Activated CD4-positive, alpha-beta T cell treated with anti-CD3 and anti-CD28 coated beads, Interleukin-10, Interleukin-2, amounts not matched to agents 100 ng/mL and 50 ng/mL, durations not matched to agents 16 hours and 8 hours (primary cell): ENCODE measurements at places on chromosomes 3 and 15.

DNA sequence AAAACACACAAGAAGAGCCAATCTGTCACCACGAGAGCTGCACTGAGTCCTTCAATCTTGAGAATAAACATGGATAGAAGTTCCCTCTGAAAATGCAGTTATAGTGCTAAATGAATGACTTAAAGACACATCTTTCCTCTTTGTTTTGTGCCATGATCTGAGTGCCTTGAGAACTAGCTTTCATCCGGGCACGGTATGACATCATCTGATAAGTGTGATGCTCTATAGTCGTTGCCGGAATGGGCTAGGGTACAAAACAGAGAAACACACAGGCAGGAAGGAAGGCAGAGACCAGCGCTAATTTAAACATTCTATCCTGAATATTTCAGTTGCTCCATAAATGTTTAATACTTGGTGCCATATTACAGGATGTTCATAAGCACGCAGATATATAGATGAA lies 146.5 kb downstream of the TNIK start:
- DNase-seq: no peak

GRCh38 chr3:196568246-196569002 lies at the start of the genes FBXO45 and WDR53:
TSS of gene FBXO45 (plus strand) at chr3:196568660. CDS start at chr3:196568985, 325 bp downstream.
TSS of gene WDR53 (minus strand) at chr3:196568554. CDS start at chr3:196561475, 7,079 bp downstream.
- DNase-seq: peak; percentile 98

DNA sequence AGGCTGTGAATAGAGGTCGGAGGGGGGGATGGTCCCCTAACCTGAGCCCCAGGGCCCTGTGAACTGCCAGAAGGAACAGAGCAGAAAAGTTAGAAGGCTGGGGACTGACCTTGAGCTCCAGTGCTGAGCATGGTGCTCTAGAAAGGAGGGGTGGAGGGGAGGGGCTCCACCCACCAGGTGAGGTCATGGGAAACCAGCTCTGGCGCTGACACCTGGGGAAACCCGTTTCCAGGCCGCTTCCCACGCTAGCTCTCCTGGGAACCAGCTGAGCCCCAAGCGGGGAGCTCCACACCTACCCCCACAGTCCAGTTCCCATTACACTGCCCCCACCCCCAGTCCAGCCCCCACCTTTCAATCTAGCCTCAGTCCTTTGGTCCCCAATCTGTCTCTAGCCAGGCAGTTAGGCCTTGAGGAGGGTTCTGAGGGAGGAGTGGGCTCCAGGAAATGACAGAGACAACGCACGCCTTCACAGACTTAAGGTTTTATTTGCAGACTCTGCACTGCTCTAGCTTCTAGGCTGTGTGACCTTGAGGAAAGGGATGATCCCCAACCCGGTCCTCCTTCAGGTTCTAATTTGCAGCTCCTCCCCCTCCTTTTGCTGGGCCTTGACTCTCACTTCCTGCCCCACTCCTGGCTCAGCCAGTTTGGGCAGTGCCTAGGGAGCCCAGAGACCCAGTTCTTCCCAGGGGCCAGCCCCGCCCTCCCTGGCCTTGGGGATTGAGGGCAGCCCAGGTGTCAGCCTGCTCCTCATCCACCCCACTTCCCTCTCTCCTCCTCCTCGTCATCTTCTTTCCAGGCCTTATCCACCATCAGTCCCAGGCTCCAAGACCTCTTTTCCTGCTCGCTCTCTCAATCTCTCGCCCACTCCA lies 2.1 kb downstream of the RHOV start:
- no peak for DNase-seq

GRCh38 chr15:58458076-58458475 lies 26.3 kb downstream of the LIPC start:
- no peak for DNase-seq

- no peak for DNase-seq
Measured at GRCh38 chr15:85598718-85599398, 195.9 kb downstream of the KLHL25 start.

DNA sequence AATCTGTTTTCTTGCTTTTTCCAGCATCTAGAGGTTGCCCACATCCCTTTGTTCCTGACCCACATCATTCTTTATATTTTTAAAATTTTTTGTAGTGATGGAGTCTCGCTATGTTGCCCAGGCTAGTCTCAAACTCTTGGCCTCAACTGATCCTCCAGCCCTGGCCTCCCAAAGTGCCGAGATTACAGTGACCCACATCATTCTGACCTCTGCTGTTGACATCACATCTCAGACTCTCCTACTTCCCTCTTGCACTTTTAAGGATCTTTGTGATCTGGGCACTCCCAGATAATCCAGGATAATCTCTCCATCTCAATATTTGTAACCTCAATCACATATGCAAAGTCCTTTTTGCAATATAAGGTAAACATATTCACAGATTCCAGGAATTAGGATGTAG lies 266.6 kb downstream of the MEX3B start:
- no peak for DNase-seq

DNA sequence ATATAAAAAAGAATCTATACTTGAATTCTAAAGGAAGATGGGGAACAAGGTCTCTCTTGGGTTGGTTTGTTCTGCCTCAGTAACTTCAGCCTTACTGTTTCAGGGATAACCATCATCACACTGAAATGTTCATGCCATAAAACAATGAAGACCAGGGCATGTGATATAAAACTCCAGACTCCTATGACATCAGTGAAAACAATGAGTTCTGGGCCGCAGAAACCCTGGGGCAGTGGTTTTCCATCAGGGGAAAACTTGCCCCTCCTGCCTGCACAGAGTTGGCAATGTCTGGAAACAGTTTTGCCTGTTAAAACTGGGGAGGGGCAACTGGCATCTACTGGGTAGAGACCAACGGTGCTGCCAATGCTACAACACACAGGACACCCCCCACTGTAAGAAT lies 46.8 kb downstream of the CA12 start:
- no peak for DNase-seq

DNA sequence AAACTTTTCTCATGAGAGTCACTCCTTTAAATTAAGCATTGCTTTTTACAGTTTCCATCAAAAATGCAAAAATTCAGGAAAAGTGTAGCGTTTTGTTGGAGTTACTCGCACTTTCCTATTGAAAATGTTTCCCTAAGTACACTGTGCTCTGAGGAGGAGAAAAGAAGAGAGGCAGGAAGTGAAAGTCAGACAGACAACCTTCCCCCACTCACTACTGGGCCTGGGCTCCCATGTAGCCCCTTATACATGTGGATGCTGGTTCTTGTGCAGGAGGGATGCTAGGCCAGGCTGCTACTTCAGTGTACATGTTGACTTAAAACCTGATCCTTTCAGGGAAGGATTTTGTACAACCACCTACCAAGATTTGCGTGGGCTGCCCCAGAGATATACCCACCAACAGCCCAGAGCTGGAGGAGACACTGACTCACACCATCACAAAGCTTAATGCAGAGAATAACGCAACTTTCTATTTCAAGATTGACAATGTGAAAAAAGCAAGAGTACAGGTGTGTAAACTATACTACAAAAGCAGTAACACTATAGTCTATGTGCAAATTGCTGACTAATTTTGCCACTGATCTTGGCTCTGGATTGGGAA lies 15.1 kb downstream of the KNG1 start:
- DNase-seq: no peak

DNA sequence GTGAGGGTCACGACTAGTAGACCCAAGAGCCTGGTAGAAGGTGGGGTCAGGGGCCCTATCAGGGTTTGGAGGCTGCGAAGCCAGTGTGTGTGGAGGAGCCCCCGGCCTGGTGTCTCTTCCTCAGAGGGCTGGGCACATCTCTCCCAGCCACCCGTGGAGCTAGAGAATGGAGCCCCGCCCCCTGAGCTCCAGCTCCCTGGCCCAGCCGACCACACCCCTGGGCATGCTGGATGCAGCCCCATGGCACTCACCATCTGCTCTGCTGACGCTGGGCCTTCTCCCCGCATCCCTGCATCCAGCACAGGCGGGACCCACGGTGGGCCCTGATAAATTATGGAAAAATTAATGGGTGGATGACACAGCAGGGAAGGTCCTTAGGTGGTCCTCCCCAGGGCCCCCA lies 17.5 kb downstream of the ANKRD63 start:
- no peak for DNase-seq

DNA sequence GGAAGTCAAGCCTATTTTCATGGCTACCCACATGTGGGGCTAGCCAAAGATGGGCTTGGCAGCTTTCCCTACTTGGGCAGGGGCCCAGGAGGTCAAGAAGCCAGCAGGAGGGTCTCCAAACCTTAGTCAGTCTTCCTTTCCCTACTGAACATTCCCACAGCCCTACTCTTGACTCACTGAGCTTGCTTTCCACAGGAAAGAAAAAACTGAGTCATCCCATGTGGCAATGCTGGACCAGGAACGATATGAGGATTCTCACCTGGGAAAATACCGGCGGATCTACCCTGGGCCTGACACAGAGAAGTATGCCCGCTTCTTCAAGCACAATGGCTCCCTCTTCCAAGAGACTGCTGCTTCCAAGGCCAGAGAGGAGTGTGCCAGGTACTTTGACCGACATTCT lies 3.7 kb upstream of the NGRN start:
- no peak for DNase-seq

GRCh38 chr3:55426486-55426885 lies 60.6 kb downstream of the WNT5A start:
- DNase-seq: no peak

- no peak for DNase-seq
Measured at GRCh38 chr3:154224366-154224765, 99.9 kb downstream of the DHX36 start.

GRCh38 chr3:110773413-110773954 lies 298.1 kb upstream of the NECTIN3 start:
- no peak for DNase-seq

DNA sequence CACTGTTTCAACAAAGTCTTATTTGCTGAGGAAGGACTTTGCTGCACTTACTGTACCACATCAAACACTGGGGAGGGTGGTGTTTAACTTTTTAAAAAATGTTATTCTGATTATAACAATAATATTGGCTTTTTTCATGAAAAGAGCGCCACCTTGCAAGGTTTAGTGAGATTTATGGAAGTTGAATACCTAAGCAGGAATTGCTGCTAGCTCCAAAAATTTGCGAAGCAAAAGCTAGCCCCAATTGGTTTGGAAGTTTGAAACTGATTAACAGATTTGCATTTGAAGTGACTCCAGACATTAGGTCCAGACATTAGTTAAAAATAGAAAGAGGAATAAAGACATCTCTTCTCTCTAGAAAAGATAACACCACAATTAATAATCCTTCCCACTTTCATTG lies 6.7 kb downstream of the ZIC1 start:
- no peak for DNase-seq

GRCh38 chr3:192237992-192238608 lies 489.2 kb downstream of the FGF12 start:
- no peak for DNase-seq

GRCh38 chr3:105798381-105798934 lies 70.4 kb downstream of the CBLB start:
- DNase-seq: peak; percentile 35

DNA sequence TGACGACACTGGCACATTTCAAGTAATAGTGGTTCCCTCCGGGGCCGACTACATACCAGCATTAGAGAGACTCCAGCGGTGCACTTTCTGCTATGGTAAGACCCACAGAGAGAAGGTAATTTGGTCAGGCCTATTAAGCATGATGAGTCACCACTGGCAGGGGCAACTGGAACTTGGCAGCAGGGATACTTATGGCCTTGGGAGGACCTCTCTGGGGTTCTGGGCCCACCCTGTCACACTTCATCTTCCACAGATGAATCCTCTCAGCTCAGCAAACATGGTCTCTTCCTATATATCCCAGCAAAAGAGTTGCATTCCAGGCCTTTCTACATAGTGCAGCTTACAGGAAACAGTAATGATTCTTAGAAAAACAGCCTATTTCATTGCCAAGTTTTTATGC lies 88.0 kb downstream of the PIK3R4 start:
- DNase-seq: no peak

DNA sequence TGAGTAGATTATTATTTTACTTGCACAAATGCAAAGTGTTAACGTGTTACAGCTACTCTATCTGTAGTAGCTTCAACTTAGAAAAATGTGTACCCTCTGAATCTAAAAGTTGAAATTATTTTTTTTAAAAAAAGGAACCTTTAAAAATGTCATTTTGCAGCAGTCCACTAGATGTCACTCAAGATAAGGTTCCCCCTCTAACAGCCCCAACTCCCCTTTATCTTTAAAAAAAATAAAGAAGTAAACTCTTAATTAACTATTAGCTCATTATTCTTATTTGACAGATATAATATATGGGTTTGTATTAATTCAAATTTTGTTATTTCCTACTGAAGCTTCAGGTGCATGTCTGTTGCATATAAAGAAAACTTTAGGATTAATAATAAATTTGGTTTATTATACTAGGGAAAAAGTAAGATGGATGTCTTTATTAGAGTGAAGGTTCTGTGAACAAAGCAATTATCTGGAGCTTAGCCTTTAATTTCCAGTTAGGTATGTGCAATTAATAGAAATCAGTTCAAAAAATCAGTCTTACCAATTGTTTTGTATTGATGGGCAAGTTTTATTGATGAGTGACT lies 288.5 kb downstream of the VGLL3 start:
- DNase-seq: no peak

DNA sequence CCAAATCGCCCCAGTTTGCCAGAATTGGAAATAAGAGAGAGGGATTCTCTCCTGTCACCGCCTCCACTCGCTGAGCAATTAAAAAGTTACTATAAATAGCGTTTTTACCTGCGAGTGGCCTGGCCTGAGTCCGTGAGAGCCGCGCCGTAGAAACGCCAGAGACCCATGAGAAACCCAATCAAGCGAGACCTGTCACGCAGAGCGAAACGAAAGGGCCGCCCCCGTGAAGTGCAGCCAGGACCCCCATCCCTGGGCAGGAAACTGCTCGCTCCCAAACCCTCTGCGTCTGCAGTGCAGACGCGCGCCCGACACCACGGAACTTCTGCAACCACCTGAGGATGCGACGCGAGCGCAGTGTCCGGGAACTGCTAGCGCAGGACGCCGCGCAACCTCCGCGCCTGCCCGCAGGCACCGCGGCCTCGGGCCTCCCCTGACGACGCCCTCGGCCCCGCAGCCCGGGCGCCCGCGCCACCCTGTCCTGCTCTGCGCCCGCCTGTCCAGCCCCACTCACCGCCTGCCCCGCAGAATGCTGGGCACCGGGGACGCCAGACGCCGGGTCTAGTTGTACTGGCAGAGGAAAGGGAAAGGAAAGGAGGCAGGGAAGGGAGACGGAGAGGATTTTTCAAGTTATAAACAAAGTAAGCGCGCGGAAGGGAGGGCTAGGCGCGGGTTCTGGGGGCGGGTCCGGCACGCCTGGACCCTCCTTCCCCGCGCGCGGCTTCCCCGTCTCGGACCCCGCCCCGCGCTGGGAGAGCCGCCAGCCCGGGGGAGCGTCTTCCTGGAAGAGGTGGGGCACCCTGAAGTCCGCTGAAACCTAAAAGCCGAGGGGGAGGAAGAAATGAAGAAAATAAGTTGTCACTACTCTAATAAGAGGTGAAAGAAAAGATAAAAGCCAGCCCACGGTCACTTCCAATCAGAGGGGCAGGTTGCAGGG lies at the start of gene PLSCR4:
PLSCR4 (minus strand) TSS at position 657 of the 934 bp plus-strand sequence. CDS start 29,034 bp downstream, outside the sequence.
- DNase-seq: peak; percentile 7
